IPS-NIHi11 (cell line): ENCODE measurements at places on chromosomes 13 and 19.

DNA sequence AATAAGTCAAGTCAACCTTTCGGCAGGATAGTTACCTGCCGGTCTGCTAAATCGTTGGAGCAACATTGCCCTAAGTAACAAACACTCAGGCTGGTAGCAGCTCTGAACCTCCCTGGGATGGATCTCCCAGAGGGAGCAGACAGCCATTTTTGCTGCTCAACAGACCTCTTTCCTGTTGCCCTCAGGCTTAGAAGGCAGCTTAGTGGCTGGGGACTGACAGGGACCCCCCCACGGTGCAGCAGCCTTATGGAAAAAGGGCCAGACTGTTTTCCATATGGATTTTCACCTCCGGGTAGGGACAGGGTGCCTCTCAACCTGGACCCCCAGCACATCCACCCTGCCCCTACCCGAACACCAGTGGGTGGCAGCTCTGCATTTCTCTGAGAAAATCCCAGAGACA, 49.7 kb downstream of the UBL3 start:
- peak; percentile 9 for DNase-seq

DNA sequence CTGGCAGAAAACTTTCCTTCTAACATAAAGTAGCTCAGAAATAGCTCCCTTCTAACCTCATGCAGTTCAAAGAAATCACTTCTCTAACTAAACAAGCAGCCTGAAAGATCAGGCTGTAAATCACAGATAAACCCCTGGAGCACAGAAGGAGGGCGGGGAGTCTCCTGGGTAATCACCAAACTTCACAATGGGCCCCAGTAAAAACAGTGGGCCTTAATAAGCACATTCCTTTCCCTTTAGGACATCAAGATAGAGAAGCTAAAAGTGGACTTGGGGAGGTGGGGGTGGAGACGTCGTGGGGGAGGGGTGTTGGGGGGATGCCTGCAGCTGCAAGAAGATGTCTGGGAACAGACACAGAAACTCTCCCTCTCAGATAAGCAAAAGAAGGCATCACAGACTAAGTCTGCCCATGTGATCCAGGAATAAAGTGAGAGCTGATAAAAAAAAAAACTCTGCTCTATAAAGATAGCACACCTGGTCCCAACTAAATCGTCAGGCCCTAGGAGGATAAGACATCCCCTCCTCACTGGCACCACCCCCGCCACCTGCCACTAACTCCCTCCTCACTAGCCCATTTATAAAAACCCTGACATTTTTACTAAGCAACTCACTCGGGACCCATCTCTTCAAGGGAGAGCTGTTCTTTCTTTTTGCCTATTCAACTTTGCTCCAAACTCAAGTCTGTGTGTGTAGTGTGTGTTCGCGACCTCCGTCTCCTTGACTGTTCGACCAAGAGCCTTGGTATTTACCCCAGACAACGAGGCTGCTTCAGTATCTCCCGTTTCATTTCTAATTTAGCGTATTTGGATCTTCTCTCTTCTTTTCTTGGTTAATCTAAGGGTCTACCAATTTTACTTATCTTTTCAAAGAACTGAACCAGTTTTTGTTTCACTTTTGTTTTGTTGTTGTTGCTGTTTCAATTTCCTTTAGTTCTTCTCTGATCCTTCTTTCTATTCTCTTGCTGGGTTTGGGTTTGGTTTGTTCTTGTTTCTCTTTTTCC, 31.7 kb downstream of the DNAJC15 start:
- peak; percentile 56 for DNase-seq

DNA sequence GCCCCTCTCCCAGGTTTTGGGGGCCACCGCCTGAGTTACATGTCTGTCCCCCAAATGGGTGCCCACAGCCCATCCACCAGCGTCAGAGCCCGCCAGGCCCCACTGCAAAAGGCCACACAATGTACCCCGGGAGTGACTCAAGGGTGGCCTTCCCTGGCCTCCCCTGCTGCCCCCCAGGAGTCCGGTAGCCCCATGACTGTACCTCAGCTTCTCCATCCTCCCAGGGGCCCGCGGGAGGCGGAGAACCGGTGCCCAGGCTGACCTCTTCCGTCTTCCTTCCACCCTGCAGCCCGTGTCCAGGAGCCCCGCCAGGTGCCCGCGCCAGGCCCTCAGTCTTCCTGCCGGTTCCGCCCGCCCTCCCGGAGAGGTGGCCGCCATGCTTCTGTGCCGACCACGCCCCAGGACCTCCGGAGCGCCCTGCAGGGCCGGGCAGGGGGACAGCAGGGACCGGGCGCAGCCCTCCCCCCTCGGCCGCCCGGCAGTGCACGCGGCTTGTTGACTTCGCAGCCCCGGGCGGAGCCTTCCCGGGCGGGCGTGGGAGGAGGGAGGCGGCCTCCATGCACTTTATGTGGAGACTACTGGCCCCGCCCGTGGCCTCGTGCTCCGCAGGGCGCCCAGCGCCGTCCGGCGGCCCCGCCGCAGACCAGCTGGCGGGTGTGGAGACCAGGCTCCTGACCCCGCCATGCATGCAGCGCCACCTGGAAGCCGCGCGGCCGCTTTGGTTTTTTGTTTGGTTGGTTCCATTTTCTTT, 10.3 kb downstream of the CBARP start:
- DNase-seq = peak; percentile 70

DNA sequence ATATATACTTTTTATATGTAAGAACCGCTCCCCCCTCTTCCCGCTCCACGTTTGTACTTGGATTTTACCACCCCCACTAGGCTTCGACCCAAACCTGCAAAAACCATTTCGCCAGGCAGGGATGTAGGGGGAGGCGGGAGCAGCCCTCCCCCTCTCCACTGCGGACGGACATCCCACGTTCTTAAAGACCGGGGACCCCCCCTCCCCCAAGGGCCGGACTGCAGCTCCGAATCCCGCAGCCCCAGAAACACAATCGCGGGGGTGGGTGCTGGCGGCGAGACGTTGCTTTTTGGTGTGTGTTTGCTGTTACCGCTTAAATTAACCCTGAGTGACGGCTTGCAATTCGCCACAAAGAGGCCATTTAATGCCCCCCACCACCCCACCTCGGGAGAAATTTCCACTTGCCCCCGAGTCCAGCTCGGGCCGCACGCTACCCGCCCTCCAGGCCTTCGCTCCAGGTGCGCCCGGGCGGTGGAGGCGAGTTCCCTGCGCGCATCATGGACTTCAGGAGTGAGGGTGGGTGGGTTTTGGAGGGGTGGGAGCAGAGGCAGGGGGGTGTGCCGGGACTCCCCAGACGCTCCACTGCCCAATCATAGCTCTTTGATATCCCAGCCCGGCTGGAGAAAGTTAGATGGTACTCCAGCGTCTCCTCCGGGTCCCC, 15.8 kb downstream of the NFIX start:
- DNase-seq = no peak

DNA sequence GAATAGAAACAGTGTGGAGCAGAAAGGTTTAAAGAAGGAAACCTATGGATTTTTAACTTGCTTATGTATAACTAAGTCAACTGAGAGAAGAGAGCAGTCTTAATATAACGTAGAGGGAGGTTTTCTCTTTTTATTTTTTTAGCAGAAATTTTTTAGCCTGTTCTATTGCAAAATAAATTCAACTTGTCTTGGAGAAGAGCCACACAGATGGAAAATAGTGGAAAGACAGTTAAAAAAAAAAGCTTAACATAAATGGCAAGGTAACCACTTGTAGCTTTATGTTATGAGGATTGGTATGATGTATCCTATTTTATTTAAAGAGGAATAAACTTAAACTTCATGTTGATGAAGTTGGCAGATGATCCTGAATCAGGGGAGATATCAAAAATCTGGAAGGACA, 312.4 kb downstream of the SHISA2 start:
- no peak for DNase-seq

GRCh38 chr19:40798683-40799557, at the start of gene EGLN2:
EGLN2 (plus strand) TSS chr19:40799191; CDS start chr19:40800573, 1,382 bp downstream.
- DNase-seq = peak; percentile 90

DNA sequence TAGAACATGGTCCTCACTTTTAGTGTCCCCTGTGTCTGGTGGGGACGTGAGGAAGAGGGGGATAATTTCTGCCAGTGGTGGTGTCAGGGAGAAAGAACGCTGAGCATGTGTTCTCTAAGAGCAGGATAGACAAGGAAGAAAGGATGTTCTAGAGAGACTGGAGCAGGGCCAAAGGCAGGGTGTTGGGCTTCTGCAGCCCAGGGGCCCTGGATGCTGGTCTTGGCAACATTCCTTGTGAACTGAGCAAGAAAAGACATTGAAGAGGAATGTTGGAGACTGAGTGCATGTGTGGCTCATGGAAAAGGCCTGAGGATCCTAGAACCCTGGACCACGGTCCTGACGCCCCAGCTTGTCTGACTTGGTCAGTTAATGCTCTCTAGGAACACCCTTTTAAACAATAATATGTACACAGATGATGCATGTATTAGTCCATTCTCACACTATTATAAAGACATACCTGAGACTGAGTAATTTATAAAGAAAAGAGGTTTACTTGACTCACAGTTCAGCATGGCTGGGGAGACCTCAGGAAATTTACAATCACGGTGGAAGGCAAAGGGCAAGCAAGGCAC, 33.6 kb upstream of the SLC10A2 start:
- DNase-seq = no peak

GRCh38 chr19:34639491-34640085, 37.4 kb downstream of the SCGB2B2 start:
- peak; percentile 42 for DNase-seq

GRCh38 chr13:51553531-51553930, 30.7 kb upstream of the WDFY2 start:
- DNase-seq = no peak

DNA sequence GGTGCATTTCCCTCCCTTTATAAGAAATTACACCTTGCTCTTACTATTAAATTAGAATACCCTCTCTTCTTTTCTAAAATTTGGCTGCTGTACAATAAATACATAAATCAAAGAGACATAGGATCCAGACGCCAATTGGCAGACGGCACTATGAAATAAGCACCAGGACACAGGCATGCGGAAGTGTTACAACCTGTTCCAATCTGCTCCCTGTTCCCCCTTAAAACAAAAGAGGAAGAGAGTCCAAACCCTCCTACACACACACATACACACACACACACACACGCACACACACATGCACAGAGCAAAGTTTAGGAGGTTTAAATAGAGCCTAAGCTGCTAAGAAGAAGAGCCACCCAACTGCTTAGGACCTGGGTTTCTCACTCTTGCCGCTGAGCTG, 75.6 kb upstream of the ZNF507 start:
- DNase-seq = no peak

DNA sequence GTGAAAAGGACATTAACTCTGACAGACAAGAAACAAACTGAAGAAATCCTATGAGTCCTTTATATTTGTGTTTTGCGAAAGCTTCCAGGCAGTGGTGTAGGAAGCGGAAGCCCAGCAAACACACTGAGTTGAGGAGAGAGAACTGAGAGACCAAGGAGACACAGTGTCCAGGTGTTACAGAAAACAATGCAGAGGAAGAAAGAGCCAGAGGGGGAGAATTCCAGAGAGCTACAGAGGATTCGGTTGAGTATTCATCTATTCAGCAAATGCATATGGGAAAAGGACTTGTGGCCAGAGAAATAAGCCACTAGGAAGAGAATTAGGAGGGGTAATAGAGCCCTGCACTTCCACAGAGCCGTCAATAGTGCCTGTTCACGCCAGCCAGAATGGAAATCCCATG, 183.5 kb downstream of the LIG4 start:
- no peak for DNase-seq

DNA sequence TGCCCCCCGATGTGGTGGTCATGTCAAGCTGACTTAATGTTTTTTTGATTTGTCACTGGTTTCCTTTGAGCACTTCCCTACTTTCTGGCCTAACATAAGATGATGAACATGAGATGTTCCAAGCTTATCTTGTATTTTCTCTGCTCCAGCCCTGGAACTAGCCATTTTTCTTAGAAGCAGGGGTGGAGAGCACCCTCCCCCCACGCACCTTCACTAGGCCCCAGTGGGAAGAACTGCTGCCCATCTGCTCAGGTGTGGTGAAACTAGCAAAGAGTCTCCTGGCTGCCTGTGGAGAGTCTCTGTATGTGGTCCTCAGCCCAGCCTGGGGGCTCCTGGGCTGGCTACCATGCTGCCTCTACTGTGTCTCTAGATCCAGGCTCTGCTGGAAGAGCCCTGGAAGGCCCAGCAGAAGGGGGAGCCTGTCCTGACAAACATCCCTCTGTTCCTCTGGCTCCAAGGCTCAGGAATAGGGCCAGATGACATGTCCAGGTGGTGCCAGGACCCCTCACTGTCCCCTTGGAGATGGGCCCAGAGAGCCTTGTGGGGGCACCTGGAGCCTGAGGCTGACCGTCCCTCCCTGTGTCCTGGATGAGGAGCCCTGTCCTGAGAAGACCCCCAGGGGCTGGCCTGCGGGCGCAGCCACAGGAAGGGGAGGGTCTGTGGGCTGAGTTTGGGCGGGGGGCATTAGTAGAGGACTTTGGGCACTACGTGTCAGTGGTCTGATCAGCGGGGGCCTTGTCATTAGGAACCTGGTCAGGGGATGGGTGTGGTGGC, 4.8 kb upstream of the ZNF14 start:
- DNase-seq = peak; percentile 6

GRCh38 chr13:112256716-112257494, 119.2 kb upstream of the SPACA7 start:
- DNase-seq = no peak

GRCh38 chr13:113607056-113607888, 22.7 kb downstream of the TFDP1 start:
- DNase-seq = no peak

- DNase-seq = no peak
Measured at GRCh38 chr19:42697884-42698283, 42.4 kb downstream of the PSG3 start.

GRCh38 chr19:57327993-57328392, 7.7 kb downstream of the ZNF543 start:
- DNase-seq = no peak

DNA sequence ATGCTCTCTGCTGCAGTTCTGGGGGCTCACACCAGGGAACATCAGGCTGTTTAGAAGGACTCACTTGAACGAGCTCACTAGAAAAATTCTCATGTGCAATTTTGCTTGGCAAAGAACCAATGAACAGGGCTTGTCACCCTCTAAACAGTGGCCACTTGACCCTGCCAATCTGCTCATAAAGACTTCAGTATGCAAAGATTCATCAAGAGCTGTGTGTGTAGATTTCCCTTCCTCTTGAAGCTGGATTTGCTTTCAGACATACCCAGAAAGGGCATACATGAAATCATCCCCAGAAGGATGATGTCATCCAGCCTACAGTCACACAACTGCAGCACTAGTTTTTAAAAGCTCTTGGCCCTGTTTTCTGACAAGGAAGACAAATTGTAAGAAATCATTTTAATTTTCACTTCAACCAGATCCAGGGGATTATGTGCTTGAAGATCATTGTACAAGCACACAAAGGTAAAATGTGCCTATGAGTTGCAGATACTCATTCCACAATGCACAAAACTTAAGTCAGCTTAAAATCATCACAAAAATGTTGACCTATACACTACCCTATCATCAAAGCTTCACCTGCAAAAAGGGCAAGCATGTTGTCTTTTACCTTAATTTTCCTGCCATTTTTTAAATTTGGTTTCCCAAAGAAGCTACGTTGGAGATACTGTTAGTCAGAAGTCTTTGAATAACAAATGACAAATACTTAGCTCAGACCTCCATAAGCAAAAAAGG, 5.2 kb upstream of the STK24 start:
- no peak for DNase-seq

- peak; percentile 37 for DNase-seq
Measured at GRCh38 chr19:34391813-34392212, 12.4 kb upstream of the PDCD2L start.

- no peak for DNase-seq
Measured at GRCh38 chr13:57724486-57725272, 93.1 kb downstream of the PCDH17 start.

- no peak for DNase-seq
Measured at GRCh38 chr13:108455320-108455719, 174.1 kb upstream of the MYO16 start.

GRCh38 chr13:107231944-107232343, 664.0 kb upstream of the ARGLU1 start:
- DNase-seq = no peak

GRCh38 chr13:111941845-111942447, 125.0 kb upstream of the SOX1 start:
- DNase-seq = no peak
